ENCODE measurements at places on chromosomes 5 and 9.

- DNase-seq = no peak
These were observed 11.1 kb upstream of the SLCO4C1 start for GRCh38 chr5:102307232-102307631.

GRCh38 chr5:3376611-3377010 lies 219.0 kb upstream of the IRX1 start:
- no peak for DNase-seq

DNA sequence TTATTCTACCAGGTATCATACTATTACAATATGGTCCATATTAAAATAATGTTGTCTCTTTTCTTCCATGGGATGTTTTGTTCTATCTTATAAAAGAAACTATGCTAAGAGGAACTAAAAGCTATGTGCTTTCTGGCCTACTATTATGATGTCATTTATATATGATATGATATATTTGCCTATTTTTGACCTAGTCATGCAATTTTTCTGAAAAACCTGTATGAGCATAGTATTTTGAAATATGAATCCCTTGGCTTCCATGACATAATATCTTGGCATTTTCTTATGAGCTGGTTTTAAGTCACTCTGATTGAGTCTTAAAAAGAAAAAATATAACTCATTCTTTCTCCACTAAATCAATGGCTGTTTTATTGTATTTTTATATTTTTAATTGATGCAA lies 60.7 kb downstream of the MAN2A1 start:
- no peak for DNase-seq

GRCh38 chr5:33328818-33329217 lies 111.9 kb upstream of the TARS1 start:
- DNase-seq = peak; percentile 20

DNA sequence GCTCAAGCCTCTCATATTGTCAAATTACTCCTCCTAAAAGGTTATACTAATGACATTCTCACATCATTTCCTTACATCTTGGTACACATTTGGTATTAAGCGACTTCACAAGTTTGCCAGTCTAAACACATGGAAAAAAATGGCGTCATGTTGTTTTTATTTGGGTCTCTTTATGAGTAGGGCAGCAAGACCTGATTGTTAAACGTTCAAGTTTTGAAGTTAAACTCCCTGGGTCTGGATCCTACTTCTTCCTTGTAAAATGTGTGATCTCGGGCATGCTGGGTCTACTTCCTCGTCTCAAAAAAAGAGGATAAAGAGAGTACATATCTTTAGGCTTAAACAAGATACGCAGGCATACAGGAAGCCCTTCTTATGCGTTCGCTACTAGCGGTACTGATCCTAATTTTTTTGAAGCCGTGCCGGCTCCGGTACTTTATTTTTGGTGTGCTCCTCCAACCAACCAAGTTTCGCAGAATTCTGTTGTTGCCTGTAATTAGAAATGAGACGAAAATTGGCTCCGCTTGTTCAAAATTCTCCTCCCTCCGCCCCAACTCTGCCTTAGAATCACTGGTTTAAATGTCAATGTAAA lies 596 bp upstream of the CDC37L1 start:
- DNase-seq = peak; percentile 66

DNA sequence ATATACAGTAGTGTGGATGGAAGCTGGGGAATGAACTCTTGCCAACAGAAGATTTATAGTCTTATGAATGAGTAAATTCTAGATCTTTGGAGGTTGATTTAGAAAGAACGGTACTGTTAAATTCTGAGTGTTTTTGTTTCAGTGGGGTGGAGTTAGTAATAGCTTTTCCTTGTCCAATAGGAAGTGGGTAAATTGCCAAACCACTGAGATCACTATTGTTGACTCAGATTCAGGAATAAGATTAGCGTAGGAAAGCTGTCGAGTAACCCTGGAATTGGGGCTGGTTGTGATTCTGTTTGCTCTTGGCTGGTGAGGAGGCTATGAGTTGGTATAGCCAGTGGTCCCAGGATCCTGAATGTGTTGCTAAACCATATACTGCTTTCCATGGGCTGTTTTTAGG lies 155.6 kb downstream of the ARHGAP26 start:
- DNase-seq = peak; percentile 44

DNA sequence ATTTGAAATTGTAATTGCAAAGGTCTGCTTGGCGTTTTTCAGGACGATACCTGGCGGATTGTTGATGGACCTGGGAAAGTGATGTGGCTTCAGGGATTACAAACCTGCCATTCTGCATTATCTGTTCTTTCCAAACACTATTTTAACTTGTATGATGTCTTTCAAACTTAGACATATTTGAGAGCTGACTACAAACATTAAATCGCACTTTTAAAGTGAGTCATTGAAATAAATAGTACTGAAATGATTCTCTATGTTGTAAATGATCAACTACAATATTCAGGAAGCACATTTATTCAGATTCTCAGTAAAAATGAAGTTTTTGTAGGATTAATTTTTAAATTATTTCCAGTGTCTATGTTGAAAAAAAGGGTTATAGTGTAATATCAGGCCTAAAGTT lies 32.3 kb upstream of the TMEM171 start:
- DNase-seq = no peak

DNA sequence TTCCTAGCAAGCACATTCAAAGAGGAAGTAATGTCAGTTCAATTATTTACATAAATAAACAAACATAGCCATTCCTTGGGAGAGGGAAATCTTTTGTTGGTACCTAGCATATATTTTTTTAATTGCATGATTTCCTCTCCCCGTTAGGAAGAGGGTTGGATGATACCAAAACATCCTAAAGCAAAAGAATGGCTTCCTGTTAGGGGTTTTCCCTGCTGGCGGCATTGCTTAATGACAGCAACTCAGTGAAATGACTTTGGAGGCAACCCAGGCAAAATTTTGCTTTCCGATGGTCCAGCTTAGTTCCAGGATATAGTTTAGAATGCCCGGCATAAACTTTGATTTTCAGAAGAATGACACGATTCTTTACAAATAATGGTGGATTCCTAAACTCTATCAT lies 73.2 kb downstream of the MAT2B start:
- peak; percentile 60 for DNase-seq

DNA sequence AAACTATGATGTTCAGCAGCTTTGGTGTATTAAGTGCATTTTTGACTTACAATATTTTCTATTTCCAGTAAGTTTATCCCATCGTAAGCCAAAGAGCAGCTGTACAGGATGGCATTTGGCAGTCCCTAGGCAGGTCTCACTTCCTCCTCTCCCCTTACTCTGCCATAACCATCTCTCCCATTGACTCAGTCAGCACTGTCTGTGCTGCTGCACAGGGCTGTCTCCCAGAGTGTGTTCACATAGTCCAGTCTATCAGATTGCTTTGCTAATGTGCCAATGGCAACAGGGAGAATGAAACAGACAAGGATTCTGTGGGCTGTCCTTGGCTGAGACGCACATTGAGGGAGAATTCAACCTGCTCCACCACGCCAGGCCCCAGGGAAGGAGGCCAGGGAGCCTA lies 47.0 kb upstream of the CAST start:
- peak; percentile 40 for DNase-seq

DNA sequence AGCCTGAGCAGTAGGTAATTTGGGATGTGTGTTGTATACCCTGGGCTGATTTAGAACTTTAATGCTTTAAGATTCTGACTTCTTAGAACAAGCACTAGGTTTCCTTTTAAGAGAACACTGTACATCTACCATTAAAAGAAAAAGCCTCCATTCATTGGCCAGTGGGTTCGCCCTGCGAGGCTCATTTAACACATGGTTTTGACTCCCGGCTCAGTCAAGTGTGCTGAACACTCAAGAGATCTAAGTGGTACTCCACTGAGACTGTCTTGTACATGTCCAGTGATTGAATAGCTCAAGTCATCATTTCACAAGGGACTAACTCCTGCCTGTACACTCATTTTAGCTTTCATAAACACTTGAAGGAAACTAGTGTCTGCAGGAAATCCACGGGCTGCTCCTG lies 3.9 kb downstream of the FUBP3 start:
- no peak for DNase-seq

- DNase-seq = no peak
These were observed 172.4 kb upstream of the PHYKPL start for GRCh38 chr5:178404987-178405386.

GRCh38 chr9:94811074-94811473 lies 84.6 kb downstream of the AOPEP start:
- DNase-seq = no peak

GRCh38 chr9:88926781-88927505 lies 64.3 kb upstream of the S1PR3 start:
- DNase-seq = no peak

DNA sequence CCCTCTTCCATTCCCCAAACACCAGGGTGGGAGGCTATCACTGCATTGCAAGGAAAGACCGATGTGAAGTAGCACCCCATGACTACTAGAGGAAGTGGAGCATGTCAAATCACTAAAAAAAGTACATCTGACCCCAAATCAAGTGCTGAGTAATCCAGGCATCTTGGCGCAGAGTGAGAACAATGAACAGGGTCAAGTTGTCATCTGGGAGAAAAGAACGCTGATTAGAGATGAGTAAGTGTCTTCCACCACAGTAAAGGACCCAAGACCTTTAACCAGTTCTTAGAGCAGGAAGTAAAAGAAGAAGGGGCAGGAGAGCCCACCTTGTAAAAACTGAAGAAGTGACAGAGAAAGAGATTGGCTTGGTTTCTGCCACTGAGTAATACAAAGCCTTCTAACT lies 75.0 kb upstream of the RAD23B start:
- no peak for DNase-seq

- peak; percentile 24 for DNase-seq
These were observed 43.3 kb upstream of the TJP2 start for GRCh38 chr9:69130456-69131441.

DNA sequence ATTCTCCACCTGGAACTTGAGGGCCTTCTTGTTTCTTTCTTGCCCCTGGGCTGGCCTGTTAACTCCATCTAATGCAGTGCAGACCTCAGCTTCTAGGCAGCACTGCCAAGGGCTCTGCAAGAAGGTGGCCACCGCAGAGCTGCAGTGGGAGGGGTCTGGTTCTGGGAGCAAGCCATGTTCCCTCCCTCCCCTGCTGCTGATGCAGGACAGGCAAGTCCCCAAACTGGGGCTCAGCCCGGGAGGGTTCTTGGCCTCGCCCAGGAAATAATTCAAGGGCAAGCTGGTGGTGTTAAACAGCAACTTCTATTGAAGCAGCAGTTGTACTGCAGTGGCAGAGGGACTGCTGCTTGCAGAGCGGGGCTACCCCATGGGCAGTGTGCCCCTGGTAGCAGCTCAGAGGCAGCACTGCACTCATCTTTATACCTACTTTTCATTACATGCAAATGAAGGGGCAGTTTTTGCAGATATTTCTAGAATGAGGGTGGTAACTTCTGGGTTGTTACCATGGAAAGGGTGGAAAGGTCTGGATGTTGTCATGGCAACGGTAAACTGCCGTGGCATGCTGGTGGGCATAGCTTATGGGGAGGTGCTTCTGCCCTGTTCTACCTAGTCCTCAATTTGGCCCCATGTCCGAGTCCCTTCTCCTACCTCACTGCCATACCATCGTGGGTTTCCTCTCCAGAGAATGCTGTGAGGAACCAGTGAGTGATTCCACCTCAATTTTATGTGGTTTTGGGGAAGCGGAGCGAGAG lies 82.1 kb downstream of the WDR41 start:
- DNase-seq = no peak

DNA sequence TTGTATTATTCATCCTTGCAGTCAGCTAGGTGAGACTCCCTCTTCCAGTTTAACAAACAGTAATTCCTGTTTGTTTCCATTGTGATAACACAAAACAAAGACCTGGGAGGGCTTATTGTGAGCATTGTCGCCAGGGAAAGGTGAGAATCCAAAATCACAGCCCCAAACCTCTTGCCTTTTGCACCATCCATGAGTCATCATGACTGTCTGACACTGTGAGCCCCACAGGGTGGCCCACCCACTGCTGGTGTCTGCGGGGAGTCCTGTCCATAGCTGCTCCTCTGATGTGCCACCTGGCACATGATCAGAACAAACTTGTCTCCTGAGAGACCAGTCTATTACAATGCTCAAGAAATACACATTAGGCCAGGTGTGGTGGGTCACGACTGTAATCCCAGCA lies 33.7 kb upstream of the S1PR3 start:
- no peak for DNase-seq

- DNase-seq = no peak
These were observed 9.6 kb upstream of the NTNG2 start for GRCh38 chr9:132152231-132152630.

GRCh38 chr9:82110881-82111280 lies 122.3 kb downstream of the SPATA31D1 start:
- DNase-seq = no peak

DNA sequence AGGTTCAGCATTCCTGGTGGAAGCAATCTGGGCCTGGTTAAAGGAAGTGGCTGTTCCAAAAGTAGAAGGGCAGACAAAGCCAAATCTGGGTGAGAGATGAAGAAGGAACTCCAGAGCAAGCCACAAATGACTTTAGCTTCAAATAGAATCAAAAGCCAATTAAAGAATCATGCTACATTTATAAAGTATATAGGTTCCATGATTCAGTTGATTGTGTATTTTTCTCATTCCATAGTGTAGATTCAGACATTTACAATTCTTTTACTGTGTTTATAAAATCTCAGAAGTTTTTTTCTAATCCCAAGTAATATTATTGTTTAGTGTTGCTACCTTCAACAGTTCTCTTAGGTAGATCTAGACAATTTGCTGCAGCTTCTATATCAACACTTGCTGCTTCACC lies 262.0 kb downstream of the PLK2 start:
- DNase-seq = no peak

- no peak for DNase-seq
These were observed 68.0 kb upstream of the POU5F2 start for GRCh38 chr5:93809430-93809829.

DNA sequence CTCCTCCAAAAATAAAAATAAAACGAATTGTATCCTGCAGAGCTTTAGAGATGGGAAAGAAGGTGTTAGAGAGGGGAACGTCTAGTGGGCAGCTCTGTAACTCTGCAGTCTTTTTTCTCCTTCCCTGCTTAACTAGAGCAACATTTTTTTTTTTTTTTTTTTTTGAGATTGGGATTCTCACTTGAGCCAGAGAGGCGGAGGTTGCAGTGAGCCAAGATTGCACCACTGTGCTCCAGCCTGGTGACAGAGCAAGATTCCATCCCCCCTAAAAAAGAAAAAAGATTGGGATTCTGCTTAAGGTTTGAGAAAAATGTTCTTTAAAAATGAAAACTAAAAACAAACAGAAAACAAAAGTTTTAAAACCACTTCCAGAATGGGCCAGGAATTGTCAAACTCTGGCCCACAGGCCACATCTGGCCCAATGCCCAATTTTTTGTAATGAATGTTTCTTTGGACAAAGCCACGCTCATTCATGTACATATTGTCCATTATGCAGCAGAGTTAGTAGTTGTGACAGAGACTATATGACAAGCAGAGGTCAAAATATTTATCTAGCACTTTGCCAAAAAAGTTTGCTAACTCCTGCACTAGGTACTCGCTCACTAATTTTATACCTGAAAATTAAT lies 98.5 kb downstream of the ZCCHC7 start:
- peak; percentile 50 for DNase-seq

DNA sequence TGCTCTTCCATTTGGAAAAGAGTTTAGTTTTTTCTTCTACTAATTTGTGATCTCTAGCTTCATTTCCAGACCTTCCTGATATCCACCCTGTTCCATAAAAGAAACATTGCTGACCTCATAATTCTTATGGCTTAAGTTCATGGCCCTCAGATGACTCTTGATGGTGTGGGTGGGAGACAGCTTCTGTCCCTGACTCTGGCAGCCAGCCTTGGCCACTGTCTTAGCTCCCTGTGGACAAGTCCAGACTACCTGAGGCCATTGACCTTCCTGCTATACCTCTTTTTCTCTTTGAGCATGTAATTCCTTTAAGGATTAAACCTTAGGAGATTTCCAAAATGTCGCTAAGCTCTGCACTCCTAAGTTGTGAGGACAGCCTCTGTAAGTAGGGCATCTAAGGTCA lies 101.1 kb upstream of the DAP start:
- DNase-seq = no peak
